Activated B cell treated with CpG ODN at 0.5 μM for 24 hours (primary cell): ENCODE measurements at places on chromosomes 1 and 21.

- H3K36me3 ChIP-seq = peaks cover 87% of the 10 kb centered on the region
- H3K27ac ChIP-seq = no peak overlapping the region
- H3K27me3 ChIP-seq = no peaks in the 10 kb centered on the region
- H3K4me3 ChIP-seq = no peak overlapping the region
- DNase-seq = no peak
Observed at GRCh38 chr1:161855260-161855659, 89.1 kb downstream of the ATF6 start.

- no peak overlapping the region for H3K4me3 ChIP-seq
- DNase-seq = no peak
- no peaks in the 10 kb centered on the region for H3K4me1 ChIP-seq
- H3K27ac ChIP-seq = no peak overlapping the region
- no peaks in the 10 kb centered on the region for H3K27me3 ChIP-seq
Observed at GRCh38 chr1:179310291-179310690, 16.7 kb downstream of the SOAT1 start.

DNA sequence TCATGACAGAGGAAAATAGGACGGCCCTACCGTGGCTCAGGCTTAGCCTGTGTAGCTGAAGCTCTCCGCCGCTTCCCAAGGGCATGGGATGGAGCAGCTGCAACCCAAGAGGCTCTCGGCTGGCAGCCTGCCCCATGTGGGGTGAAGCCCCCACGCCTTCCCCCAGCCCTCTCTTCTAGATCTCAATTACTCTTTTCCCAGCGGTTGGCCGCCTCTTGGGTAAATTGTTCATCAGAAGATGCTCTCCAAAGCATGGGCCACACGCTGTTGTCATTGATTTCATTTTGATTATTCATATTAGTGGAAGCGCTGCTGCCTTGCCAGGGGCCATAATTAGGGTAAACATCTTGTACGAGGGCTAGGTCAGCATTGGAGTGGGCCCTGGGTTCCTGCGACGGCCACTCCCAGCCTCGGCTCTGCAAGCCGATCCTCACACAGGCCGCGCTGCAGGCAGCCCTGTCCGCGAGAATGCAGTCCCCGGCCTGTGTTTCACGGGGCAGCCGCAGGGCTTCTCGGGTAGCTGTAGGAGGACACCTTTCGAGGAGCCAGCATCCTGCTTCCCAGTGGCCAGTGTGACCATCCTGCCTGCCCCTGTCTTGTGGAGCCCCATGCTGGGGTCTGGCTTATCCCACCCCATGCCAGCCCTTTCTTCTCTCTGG, 114.4 kb upstream of the VAMP3 start:
- no peak overlapping the region for H3K27ac ChIP-seq
- H3K27me3 ChIP-seq = peaks cover 2% of the 10 kb centered on the region
- H3K4me3 ChIP-seq = no peak overlapping the region
- no peaks in the 10 kb centered on the region for H3K36me3 ChIP-seq

- H3K27ac ChIP-seq = no peak overlapping the region
- H3K27me3 ChIP-seq = peaks cover 7% of the 10 kb centered on the region
- no peaks in the 10 kb centered on the region for H3K4me1 ChIP-seq
Observed at GRCh38 chr1:64060611-64061302, 142.7 kb upstream of the UBE2U start.

DNA sequence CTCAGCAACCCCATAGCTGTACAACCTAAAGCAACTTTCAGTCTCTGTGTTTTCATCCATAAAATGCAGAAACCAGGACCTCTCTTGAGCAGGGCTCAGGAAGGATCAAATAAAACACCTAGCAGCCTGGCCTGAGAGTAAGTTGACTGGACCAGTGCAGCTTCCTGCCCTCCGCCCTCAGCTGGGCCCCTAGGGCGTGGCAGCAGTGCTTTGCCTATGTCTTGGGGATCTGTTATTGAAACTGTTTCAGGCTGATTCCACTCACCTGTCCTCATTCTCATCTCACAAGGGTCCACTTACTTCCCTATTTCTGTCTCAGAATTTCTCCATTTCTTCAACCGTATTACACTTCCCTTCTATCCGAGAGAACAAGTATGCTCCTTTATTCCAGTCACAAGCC, 17.3 kb downstream of the LRRC42 start:
- H3K4me1 ChIP-seq = peaks cover 2% of the 10 kb centered on the region
- no peaks in the 10 kb centered on the region for H3K27me3 ChIP-seq
- H3K36me3 ChIP-seq = peaks cover 60% of the 10 kb centered on the region
- H3K4me3 ChIP-seq = no peak overlapping the region
- H3K27ac ChIP-seq = no peak overlapping the region

GRCh38 chr1:84985365-84985764, 11.5 kb downstream of the MCOLN2 start:
- peaks cover 46% of the 10 kb centered on the region for H3K4me1 ChIP-seq
- DNase-seq = no peak
- H3K27ac ChIP-seq = peak overlapping the region; percentile 27
- peaks cover 42% of the 10 kb centered on the region for H3K36me3 ChIP-seq

- H3K4me1 ChIP-seq = peaks cover 2% of the 10 kb centered on the region
- H3K27me3 ChIP-seq = no peaks in the 10 kb centered on the region
- no peak overlapping the region for H3K27ac ChIP-seq
Observed at GRCh38 chr1:82706741-82707140, 906.0 kb downstream of the ADGRL2 start.

GRCh38 chr1:9746651-9747050, 77.1 kb downstream of the CLSTN1 start:
- H3K36me3 ChIP-seq = peaks cover 76% of the 10 kb centered on the region
- no peaks in the 10 kb centered on the region for H3K27me3 ChIP-seq
- H3K4me1 ChIP-seq = no peaks in the 10 kb centered on the region
- DNase-seq = no peak
- H3K27ac ChIP-seq = no peak overlapping the region

- DNase-seq = no peak
- H3K4me3 ChIP-seq = no peak overlapping the region
- H3K27ac ChIP-seq = no peak overlapping the region
- H3K4me1 ChIP-seq = no peaks in the 10 kb centered on the region
- no peaks in the 10 kb centered on the region for H3K27me3 ChIP-seq
- H3K36me3 ChIP-seq = no peaks in the 10 kb centered on the region
Observed at GRCh38 chr21:28734522-28735175, 258.0 kb downstream of the LTN1 start.

- H3K27me3 ChIP-seq = no peaks in the 10 kb centered on the region
- H3K4me3 ChIP-seq = no peak overlapping the region
- H3K36me3 ChIP-seq = no peaks in the 10 kb centered on the region
Observed at GRCh38 chr1:157490467-157491165, 61.7 kb downstream of the FCRL5 start.

DNA sequence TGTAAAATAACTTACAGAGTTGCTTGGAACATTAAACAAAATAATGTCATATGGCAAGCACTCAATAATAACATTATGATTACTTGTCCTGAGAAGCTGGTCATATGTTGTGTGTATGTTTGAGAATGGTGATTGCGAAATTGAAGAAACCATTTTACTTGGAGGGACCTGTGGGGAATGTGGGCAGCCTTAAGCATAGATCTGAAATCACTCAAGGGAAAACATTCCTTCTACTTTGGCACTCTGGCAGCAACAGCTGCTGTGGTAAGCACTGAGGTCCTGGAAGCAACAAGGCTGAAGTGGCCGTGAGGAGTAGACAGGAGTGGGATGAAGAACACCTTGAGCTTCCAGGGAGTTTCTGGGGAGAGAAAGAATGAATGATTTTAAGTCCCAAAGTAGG, 165.4 kb upstream of the ADAMTS5 start:
- no peaks in the 10 kb centered on the region for H3K27me3 ChIP-seq
- H3K4me3 ChIP-seq = no peak overlapping the region
- H3K4me1 ChIP-seq = no peaks in the 10 kb centered on the region
- no peaks in the 10 kb centered on the region for H3K36me3 ChIP-seq
- DNase-seq = no peak

DNA sequence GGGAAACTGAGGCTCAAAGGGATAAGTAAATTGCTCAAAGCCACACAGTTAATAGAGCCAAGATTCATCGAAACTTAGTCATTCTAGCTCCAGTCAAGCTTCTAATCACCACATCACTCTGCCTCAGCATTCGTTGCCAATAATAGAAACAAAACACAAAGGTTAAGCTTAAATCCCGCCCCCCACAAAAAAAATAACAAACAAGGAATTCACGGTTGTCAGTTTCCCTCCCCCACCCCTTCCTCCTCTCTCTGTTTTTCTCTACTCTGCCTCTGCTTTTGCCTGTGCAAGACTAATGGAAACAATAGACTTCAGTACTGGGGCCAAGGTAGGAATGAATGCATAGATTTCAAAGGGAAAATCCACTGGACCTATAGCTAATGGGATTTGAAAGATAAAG, 70.7 kb upstream of the ZNF644 start:
- H3K4me3 ChIP-seq = no peak overlapping the region
- H3K27ac ChIP-seq = no peak overlapping the region
- peaks cover 4% of the 10 kb centered on the region for H3K27me3 ChIP-seq
- H3K4me1 ChIP-seq = no peaks in the 10 kb centered on the region
- DNase-seq = no peak

DNA sequence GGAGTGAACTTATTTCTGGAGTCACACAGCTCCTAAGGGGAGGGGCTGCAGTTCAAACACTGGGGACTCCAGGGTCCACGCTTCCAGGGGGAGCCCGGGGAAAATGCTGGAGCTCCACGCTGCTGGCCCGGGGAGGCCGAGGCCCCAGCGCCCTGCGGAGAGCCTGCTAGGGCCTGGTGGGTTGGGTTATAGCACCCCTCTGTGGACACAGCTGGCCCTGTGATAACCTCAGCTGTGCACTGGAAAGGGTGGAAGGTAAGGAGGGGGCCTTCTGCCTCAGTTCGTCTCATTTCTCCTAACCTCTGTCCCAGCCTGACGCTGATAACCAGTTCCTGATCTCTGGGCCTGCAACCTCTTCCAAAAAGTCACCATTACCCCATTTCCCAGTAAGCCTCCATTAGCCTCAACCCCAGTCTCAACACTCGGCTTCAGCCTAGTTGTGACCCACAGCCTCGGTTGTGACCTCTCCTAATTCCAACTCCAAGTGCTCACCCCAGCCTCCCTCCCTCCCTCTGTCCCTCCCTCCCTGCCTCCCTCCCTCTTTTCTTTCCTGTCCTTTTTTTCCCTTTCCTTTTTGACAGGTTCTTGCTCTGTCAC, 7.1 kb downstream of the NBL1 start:
- H3K36me3 ChIP-seq = no peaks in the 10 kb centered on the region
- no peak overlapping the region for H3K27ac ChIP-seq
- no peak for DNase-seq
- H3K4me1 ChIP-seq = peaks cover 4% of the 10 kb centered on the region
- H3K27me3 ChIP-seq = peaks cover 28% of the 10 kb centered on the region

DNA sequence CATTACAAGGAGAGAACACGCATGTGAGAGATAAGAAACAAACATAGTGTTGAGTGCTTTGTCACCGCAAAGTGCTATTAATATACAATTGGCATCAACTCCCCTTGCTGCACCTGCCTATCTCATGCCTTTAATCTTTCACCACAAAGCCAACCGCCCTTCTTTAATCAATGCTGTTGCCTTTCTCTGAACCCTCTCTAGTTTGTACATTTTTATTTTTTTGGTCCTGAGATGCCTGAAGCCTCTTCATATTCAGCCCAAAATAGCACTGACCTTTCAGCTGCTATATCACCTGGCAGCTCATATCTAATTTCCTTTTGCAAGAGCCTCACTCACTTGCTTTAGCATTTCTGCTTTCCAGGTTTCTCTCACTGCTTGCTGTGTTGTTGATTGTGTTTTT, 504.7 kb downstream of the NUF2 start:
- H3K36me3 ChIP-seq = no peaks in the 10 kb centered on the region
- no peak overlapping the region for H3K27ac ChIP-seq
- H3K4me3 ChIP-seq = no peak overlapping the region

GRCh38 chr1:192795916-192796618, 12.8 kb upstream of the RGS2 start:
- DNase-seq = no peak
- H3K4me3 ChIP-seq = no peak overlapping the region
- H3K36me3 ChIP-seq = no peaks in the 10 kb centered on the region
- peaks cover 2% of the 10 kb centered on the region for H3K27me3 ChIP-seq
- no peak overlapping the region for H3K27ac ChIP-seq
- H3K4me1 ChIP-seq = no peaks in the 10 kb centered on the region

DNA sequence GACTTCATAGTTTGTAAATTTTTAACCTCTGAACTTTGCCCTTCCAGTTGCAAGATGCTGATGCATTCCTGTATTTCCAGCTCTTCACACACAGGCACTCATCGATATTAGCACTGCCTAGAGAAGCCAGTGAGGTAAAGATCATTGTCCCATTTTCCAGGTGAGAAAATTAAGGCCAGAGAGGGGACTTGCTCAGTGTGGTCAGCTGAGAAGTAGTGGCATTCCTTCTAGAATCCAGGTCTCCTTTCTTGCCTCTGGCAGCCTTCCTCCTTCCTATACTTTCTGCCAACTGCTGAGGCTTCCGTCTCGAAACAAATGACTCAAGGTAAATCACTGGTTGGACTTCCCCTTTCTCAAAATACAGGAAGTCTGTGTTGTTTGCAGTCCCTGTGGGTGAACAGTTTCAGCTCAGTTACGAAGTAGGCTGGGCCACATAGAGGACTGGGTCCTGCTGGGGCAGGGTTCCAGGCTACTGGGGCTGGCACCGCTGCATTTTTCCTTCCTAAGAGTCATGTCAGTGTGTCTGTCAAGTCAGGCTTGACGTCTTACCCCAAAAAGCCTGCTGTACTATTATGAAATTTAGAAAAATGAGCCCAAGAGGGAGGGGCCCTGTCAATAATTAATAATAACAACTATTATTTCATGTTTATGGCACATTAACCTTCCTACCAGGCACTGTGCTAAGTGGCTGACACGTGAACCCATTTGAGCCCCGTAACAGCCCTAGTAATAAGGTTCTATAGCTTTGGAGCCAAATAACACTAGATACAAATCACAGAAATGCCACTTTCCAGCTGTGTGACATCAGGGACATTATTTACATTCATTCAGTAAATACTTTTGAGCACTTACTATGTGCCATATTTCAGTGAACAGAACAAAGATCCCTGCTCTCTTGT, 16.6 kb upstream of the RNF19B start:
- H3K36me3 ChIP-seq = no peaks in the 10 kb centered on the region
- no peaks in the 10 kb centered on the region for H3K27me3 ChIP-seq
- H3K27ac ChIP-seq = peak overlapping the region; percentile 89
- DNase-seq = peak; percentile 46
- H3K4me3 ChIP-seq = peak overlapping the region; percentile 68
- H3K4me1 ChIP-seq = peaks cover 55% of the 10 kb centered on the region
